ENCODE measurements at places on chromosomes 5 and 9. TPM values are rescaled to one million over a fixed set of nuclear protein-coding genes. Genes with fewer than 3 reads are reported as not detected.

- no peak for DNase-seq
These were observed 8.7 kb downstream of the CLTB start for GRCh38 chr5:176407456-176408251.

SCGB3A2 gene
- total RNA-seq = not detected

DNA sequence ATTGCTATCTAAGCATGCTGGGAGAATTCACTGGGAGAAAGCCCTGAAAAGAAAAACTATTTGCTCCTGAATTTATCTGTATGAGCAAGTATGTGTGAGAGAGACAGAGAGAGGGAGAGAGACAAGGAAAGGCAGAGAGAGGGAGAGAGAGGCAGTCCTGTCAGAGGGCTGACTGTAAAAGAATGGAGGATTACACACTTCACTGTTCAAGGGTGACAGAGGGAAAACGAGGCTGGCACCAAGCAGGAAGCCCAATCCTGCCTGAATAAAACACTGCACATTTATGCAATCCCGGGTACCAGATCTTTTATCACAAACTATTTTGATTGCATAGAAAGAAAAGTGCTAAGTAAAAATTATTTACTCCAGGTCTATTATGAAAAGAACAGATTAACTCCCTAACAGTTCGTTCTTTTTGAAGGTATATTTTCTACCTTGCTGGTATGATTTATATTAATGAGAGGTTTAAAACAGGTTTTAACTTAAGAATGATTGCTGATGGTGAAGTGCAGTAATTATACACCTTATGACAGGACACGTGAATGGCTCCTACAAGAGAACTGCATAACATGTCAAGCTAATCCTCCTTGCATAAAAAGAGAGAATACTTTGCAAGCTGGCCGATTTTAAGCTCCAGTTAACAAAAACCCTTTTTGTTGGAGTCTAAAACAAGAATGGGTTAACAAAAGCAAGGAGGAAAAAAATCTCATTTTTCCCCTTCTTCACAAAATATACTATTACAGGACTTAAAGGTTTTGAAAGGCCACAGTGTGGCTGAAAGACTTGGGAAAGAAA, 82.5 kb downstream of the NFIB start:
- no peak for DNase-seq

CDH10 gene
- 0.04 TPM for total RNA-seq

GRCh38 chr5:110507972-110508371, 218.5 kb downstream of the TMEM232 start:
- DNase-seq = no peak

All from HepG2 (cell line).